ENCODE measurements at places on chromosomes 12 and 14.
A peak's percentile ranks its signal among the peaks of the same experiment; 100 is the strongest.

DNA sequence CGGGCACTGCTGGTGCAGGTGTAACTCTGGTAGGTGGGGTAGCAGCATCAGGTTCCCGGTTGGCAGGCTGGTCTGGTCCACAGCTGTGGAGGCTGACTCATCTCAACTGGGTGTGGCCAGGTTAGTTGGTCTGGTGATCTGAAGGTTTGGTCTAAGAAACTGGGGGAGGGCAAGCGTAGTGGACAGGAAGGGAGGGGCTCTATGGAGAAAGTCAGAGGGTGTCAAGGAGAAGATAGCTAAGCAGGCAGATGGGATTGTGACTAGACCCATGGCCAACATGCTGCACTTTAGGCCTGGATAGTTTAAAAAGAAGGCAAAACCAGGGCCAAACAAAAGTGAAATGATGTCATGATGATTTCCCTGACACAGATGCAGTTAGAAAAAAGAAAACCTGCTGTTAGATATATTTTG, 7.9 kb downstream of the TRIM9 start:
- DNase-seq = no peak

DNA sequence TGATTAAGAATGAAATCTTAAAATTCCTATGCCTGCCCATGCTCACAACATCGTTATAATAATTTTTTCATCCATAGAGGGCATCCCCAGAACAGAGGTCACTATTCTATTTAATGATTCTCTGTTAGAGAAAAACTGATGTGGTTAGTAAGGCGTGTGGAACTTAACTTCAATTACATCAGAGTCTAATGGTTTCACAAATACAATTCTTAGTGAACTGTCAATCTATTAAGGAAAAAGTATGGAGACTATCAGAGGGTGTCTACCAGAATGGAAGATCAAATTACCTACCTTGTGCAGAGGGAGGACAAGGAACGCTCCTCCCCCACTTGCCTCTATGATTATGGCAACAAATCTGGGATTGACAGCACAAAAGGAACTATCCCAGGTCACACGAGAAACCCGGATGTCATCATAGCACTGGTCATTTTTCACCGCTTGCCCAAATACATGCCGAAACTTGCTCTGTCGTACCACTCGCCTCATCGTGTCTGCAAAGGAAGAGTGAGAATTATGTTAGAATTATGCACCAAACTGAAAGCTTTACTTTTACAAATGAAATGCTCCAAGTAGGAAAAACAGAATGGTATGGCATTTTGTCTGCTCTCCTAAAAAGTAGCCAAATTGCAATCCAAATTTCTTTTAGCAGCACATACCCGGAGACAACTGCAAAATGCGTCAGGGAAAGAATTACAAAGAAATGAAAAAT, 30.3 kb downstream of the CORO1C start:
- no peak for DNase-seq

DNA sequence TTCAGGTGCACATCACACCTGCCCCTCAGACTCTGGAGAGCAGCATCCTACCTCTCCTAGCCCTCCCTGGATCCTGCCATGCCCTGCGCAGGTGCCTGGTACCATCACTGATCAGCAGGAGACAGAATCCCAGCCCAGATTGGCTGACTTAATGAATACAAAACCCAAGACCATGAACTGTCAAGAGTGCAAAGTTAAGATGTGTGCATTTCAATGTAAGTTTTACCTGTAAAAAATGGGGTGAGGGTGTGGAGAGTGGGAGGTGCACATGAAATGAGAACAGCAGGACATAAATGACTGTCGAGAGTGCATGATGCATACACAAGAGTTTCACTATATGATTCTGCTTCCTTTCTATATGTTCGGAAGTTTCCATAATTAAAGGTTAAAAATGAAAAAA, 57.9 kb upstream of the GPR68 start:
- peak; percentile 58 for DNase-seq

DNA sequence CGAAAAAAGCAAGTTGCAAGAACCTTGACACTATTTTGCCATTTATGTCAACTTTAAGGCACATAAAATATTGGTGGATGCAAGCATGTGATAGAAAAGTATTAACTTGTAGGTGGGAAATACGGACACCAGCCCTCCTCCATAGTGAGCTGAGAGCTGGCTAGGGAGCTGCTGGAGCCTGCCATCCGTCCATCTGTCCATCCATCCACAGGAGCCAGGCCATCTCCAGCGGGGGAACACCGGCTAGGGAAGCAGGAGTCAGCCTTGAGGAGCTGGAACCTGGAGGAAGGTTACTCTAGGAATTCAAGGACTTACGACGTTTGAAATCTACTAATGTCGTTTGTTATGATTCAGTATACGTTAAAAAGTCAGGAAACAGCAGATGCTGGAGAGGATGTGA, 120.7 kb upstream of the C14orf180 start:
- DNase-seq = no peak

- DNase-seq = peak; percentile 50
These were observed 7.8 kb downstream of the NIN start for GRCh38 chr14:50823051-50823761.

- no peak for DNase-seq
These were observed 8.9 kb downstream of the BICD1 start for GRCh38 chr12:32115404-32116104.

DNA sequence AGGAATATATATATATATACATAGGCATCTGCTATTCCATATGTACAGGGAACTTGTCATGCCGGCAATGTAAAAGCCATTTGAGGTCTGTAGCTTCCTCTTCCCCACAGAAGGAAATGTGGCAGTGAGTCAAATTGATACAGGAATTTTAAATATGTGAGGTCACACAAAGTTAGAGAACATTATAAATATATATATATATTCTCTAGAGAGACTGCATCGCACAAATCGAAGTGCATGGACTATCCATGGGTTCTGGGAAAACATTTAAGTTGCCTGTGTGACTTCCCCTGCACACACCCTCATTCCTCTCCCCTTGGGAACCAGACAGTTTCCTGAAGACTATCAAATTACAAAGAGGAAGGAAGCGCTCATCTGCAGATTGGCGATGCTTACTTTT, 100.9 kb upstream of the CCDC91 start:
- no peak for DNase-seq

GRCh38 chr14:66638689-66639088, 130.7 kb downstream of the GPHN start:
- DNase-seq = no peak

- DNase-seq = no peak
These were observed 30.3 kb downstream of the HMGA2 start for GRCh38 chr12:65854629-65855028.

- DNase-seq = no peak
These were observed 47.6 kb downstream of the TMEM30B start for GRCh38 chr14:61233436-61233956.

DNA sequence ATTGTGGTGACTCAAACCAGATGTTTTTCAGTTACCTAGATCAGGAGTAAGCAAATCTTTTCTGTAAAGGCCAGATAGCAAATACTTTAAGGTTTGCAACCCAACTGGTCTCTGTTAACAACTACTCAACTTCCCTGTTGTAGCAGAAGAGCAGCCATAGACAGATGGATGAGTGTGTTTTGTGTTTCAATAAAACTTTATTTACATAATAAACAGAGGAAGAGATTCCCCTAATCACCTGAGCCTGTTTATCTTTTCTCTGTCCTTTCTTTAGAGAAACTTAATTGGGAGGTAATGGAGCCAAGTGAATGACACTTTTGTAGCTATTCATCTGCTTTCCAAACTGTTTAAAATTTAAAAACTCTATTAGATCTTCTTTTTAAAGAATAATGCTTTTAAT, 365.1 kb downstream of the IPO8 start:
- no peak for DNase-seq

- DNase-seq = no peak
These were observed 3.9 kb downstream of the STAC3 start for GRCh38 chr12:57247041-57247440.

- DNase-seq = no peak
These were observed 168.1 kb downstream of the BCAT1 start for GRCh38 chr12:24780697-24781368.

GRCh38 chr12:125070112-125070511, 4.9 kb downstream of the AACS start:
- DNase-seq = no peak

DNA sequence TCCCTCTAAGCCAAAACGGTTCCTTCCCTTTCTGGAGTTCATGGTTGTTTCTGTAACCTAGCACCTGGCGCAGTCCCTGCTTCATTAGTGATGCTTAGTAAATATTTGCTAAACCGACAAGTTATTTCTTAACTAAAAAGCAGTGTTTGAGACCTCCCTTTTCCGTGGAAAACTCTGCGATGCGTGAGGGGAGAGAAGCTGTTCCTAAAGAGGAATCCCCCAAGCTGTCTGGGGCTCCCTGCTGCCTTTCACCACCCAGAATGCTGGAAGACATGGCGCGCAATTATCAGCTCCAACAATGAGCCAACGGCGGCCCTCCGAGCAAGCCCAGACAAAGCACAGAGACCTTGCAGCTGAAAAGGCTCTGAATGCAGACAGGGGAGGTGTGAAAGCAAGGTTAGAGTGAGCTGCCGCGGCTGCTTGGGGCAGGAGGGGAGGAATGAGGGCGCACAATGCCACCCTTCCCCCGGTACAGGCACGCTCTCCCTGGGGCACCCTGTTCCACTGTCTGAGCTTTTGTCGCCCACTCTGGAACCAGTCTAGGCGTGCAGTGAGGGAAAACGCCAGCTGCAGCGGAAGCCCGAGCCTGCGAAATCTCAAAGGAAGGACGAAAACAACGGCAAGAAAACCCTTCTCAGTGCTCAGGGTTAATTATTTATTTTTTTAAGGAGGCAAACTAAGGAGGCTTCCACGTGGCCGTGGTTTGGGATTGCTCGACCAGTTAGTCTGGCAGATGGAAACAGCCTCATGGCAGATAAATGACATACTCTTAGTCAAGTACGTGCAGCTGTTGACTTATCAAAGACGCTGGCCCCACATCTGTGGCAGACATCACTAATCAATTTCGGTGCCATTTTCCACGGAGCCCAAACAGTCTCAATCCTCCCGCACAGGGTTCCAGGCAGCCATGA, 66.3 kb downstream of the RBM19 start:
- DNase-seq = no peak

- DNase-seq = peak; percentile 6
These were observed 13.8 kb downstream of the ARMH4 start for GRCh38 chr14:58138031-58138713.

GRCh38 chr14:102487204-102487577, 22.4 kb downstream of the ANKRD9 start:
- DNase-seq = no peak

GRCh38 chr12:115210533-115211252, 526.7 kb upstream of the TBX3 start:
- no peak for DNase-seq

GRCh38 chr12:130945786-130946492, 7.8 kb upstream of the ADGRD1 start:
- DNase-seq = no peak

- DNase-seq = no peak
These were observed 402.4 kb downstream of the BTG1 start for GRCh38 chr12:91743280-91743679.

- no peak for DNase-seq
These were observed 109.5 kb downstream of the TSPAN9 start for GRCh38 chr12:3186546-3187215.

DNA sequence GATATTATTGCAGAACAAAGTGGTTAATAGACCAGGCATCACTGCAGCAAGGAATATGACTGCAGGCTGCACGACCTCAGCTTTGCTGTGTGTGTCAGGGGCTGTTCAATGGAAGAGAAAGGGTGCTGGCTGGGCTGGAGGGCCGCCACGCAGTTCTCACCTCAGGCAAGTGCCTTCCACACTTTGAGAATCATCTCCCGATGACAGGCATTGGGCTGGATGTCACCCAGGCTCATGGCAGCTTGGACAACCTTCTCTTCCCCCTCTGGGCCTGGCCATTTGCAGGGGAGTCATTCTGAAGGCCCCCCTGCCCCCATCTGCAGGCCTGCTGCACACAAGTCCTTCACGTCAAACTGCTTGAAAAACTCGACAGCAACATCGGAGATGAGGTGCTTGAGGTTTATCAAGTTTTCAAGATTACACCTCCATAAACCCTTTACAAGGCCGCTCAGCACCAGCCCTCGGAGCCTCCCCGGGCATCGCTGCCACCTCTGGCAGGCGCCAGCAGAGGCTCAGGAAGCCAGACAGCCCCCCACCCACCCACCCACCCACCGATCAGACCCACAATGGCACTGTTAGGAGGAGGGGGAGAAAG, 165.9 kb upstream of the GSC start:
- DNase-seq = no peak

DNA sequence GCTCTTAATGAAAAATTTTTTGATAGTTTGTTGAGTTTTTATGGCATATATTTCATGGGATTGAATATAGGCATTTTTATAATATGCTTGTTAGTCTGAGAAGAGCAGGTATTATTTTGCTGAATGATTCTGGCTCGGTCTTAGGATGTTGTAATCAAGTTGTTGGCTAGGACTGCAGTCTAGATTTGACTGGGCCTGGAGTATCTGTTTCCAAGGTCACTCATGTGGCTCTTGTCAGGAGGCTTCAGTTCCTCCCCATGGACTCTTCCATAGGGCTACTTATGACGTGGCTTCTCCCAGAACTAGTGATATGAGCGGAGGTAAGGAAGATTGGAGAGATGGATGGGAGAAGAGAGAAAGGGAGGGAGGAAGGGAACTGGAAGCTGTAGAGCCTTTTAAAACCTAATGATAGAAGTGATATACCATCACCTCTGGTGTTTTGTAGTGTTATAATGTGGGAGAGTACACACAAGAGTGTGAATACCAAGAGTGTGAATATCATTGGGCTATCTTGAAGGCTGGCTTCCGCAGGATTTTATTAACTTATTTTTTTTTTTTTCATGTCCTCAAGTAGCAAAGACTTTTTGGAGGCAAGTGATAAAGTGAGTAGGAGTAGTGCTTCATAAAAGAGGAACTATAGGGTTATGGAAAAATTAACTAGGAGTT, 4.4 kb downstream of the MNAT1 start:
- DNase-seq = no peak

- no peak for DNase-seq
These were observed 13.1 kb downstream of the NKX2-1 start for GRCh38 chr14:36506732-36507614.

- DNase-seq = no peak
These were observed 18.1 kb upstream of the IGF1 start for GRCh38 chr12:102498471-102498870.

- no peak for DNase-seq
These were observed 11.0 kb downstream of the PAPLN start for GRCh38 chr14:73248108-73248868.

DNA sequence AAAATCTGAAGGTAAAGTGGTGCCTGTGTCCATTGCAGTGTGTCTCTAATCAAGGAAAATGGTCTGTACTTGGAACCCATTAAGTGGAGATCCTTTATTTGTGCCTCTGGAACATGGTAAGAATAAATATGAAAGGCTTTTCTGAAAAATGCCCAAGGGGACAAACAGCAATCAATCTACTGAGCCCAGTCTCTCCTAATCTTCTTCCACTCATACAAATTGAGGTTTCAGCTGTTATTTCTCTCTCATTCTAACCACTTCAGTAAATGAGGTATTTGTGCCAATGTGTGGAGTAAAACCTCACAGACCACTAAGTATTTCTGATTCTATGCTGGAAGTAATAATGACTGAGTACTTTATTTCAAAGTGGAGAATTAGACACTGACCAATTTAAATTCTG, 82.3 kb upstream of the ST8SIA1 start:
- no peak for DNase-seq

Data from stimulated activated CD4-positive, alpha-beta T cell treated with anti-CD3 and anti-CD28 coated beads, Interleukin-15, amount 100 ng/mL, for 24 hours (primary cell).